Esophagus mucosa (tissue), 1 donor: ENCODE measurements at places on chromosomes 3 and 15. TPM values are rescaled to one million over a fixed set of nuclear protein-coding genes. Genes with fewer than 3 reads are reported as not detected.

GOLGA8H gene
- total RNA-seq: not detected

PDIA3 gene
- 209 TPM for total RNA-seq

DNA sequence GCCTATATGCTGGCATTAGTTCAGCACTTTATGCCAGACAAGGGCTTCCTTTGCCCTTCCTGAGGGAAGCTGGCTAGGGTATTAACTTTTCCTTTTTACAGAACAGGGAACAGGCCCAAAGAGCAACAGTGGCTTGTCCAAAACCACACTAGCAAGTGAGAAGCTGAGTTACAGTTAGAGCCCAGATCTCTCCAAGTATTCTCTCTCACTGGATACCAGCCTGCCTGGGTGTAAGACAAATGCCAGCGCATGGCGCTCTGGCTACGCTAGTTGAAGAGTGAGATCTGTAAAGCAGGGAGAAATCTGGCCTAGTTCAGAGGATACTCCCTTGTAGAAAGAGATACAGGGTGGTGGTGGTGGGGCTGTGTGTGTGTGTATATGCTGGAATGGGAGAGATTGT lies 38.4 kb downstream of the RAB11A start:
- ATAC-seq: no peak

- ATAC-seq: no peak
These were observed 326.4 kb upstream of the SATB1 start for GRCh38 chr3:18751514-18751913.

- peak; percentile 45 for ATAC-seq
These were observed 36.2 kb downstream of the CDCP1 start for GRCh38 chr3:45109771-45110508.

- no peak for ATAC-seq
These were observed 52.4 kb upstream of the SLC6A1 start for GRCh38 chr3:10940106-10940505.

GRCh38 chr3:32816439-32817256 lies 1.1 kb upstream of the TRIM71 start:
- peak; percentile 11 for ATAC-seq

DNA sequence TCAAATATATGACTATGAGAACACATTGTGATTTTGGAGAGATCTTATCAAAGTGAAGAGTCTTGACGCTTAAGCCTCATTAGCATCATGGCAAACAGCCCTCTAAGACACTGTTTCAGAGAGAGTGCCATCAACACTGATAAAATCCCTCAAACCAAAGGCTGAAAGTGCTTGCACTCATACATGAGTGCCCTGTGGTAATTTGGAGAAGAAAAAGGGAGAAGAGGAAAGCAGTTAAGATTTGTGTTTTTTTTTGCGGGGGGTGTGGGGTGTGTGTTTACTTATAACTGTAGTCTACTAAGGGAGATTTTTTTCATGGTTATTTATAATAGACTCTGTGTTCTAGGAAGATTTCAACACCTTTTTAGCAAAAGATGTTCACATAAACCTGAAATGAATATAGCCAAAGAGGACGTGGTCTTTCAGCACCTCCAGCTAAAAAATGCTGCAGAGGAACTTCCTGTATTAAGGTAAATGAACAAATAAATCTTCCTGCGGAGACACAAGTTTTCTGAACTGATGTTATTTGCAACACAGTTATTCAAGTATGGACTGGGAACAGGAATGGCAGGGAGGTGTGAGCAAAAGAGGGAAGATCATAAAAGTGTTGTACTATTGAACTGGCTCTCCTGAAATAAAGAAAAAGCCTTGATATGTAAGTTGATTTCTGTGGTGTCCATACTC lies 81.9 kb upstream of the TGFBR2 start:
- ATAC-seq: no peak

DNA sequence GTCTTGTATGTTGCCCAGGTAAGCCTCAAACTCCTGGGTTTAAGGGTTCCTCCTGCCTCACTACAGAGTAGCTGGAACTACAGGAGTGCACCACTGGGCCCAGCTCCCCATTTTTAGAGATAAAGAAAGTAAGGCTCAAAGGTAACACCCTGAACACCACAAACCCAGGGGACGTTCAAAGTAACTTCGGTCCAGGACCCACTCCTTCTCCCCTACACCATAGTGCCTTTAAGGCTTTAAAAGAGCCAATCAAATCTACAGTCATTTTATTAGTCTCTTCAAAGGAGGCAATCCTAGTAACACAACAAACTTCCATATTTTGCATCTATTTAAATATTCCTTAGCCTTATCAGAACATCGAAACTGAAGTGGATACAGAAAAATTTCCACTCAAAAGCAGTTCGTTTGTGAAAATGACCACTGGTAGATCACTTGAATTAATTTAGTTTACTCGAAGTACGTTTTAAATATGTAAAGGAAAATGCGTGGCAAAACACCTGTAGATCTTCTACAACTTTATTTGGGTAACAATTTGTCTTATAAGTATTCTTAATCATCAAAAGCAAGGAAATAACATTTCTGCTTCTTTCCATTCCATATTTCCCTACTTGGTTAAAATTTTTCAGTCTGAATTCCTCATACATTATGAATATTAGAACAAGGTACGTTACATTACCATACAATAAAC lies 1.8 kb downstream of the STAG1 start:
- no peak for ATAC-seq

DNA sequence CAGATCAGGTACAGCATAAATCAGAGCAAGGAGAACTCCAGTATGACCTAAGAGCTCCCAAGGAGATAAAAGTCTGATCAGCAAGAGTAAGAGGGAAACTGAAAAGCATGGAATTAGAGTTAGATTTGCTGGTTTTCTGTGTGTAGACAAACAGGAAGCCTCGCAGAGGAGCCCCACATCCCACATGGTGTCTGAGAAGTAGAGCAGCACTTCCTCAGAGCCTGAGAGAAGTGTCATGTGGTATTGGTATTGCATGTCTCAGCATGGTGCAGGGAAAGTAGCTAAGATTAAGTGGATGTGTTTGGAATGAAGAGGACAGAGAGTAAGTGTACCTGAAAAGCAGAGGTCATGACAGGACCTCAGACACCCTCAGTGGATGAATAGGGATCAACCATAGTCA lies 175.4 kb upstream of the GBE1 start:
- no peak for ATAC-seq

- no peak for ATAC-seq
These were observed 1032.1 kb downstream of the NTRK3 start for GRCh38 chr15:87224404-87224803.

GRCh38 chr15:69015591-69015990 lies 1.1 kb downstream of the NOX5 start:
- no peak for ATAC-seq

DNA sequence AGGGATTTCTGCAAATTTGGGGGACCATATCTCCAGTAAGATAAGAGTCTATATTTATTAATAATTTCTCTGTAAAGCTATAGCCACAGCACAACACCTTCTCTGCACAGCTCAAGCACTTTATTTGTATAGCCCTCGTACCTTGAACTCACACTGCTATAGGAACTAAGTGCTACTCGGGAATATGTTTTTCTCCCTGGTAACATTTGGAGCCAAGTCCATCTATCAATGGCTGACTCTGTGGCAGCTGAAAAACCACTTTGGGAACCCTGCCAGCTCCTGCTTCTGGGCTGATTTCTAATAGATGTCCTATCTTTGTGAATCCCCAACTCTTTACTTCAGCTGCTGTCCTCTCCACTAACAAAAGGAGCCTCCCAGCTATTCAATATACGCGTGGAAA lies 298.5 kb downstream of the GBE1 start:
- ATAC-seq: no peak

DNA sequence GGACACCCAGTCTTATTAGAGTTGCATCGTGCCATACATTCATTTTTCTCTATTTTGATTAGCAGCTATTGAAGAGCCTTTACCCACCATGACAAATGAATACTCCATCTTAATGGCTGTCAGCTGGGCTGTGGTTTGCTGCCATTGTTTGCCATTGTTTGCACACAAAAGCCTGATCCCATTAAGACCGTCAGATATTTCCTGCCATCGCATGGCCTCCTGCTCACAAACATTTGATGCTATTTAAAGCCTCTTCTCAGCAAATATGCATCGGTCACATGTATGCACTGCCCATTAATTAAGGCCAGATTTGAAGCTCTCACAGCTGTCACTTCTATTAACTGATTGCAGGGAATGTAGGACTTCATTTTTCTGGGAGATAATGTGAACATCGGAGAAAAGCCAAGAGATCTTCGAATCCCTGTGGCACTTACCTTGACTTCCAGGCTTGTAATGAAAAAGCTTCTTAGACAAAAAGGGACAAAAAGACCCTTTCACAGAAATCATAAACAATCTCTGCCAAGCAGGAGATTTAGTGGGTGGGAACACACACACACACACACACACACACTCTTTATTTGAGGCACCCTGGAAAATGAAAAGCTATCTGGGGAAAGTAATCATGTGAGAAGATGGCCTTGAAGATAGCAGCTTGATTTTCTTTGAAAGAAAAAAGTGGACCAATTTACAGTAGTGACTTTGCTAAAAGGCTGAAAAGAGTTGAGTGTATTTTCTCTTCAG lies 175.4 kb upstream of the NR2E3 start:
- ATAC-seq: no peak

GRCh38 chr3:138030734-138031280 lies 20.8 kb downstream of the CLDN18 start:
- ATAC-seq: no peak

GRCh38 chr3:12342151-12342550 lies 53.3 kb downstream of the PPARG start:
- peak; percentile 52 for ATAC-seq

DNA sequence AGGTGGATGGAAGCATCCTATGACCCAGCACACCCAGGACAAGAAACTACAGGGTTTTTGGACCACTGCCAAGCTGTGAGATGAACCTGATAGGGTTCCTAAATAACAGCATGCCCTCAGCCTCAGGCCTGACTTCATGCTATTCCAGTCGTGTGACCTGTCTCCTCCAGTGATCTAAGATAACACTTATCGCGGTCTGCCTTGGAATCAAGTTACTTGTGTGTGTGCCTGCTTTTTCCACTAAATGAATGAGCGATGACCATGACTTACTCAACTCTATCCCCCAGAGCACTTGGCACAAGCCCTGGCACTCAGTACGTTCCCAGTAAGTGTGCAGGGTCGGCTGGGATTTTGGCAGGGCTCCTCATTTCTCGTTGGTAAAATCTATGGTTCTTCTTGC lies 172.7 kb upstream of the TP63 start:
- ATAC-seq: peak; percentile 39
